ENCODE measurements at places on chromosomes 1 and 21.

DNA sequence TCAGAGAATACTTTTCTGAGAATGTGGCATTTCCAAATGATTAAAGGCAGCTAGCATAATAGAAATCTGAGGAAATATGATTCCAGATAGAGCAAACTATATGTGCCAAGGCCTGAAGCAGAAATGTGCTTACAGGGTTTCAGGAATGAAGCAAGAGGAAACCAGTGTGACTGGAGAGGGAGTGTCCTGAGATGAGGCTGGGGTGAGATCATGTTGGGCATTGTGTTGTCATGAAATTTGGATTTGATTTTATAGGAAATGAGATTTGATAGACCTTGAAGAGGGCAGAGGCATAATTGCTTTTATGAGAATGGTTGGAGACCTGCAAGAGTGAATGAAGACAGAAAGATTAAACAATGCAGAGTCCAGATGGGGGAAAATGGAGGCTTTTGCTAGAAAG is 338.1 kb upstream of the SNX7 start:
- DNase-seq: no peak

GRCh38 chr21:39924577-39925308 is 57.5 kb downstream of the PCP4 start:
- no peak for DNase-seq

- DNase-seq: no peak
Measured at GRCh38 chr1:194081444-194081843, 895.0 kb upstream of the B3GALT2 start.

- DNase-seq: no peak
Measured at GRCh38 chr1:2214541-2215241, 13.4 kb upstream of the SKI start.

DNA sequence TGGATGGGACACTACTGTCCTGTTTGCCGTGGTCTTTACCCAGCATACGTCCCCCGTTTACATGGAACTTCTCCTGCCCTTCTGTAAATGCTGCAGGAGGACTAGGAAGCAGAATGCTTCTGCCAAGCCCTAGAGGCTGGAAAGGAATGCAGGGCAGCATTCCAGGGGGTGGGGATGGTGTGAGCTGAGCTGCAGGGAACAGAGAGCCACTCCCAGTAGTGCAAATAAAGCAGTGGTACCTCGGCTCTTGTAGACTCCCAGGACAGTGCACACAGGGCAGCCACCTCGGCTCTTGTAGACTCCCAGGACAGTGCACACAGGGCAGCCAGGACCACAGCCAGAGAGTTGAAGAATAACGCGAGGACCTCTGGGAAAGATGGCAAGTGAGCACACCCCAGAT is 35.4 kb downstream of the PTPRU start:
- DNase-seq: no peak

DNA sequence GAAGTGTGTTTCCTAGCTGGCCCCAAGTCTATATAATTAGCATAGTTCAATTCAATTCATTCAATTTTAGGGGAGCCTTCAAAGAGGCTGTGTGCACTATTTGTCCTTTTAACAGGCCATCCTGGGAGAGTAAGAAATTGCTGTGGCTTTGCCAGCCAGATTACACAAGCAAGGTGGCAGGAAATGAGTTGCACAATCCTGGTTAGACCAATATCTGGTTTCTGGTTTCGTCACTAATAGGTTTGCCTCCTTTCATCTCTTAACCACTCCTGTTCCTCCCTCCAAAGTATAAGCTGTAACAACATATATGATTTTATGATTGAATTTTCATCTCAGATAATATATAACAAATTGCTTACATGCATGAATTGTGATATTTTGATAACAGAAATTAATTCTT is 84.1 kb upstream of the NEGR1 start:
- no peak for DNase-seq

- DNase-seq: no peak
Measured at GRCh38 chr1:2848006-2848670, 46.6 kb upstream of the TTC34 start.

DNA sequence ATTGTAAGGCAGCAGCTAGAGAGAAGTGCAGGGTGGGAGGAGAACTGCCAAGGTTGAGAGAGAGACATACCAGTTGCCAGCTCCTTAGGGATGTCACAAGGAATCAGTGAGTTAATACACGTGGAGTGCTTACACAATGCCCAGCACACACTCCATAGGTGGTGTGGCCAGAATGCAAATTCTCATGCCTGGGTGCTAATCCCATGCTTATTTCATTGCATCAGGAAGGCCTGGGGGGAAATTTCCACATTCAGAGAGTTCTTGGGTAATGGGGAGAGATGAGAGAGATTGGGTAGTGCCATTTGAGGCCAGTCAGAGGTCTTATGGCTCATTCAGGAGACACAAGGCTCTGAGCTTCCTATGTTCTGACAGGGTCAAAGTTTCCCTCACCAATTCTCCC is 38.7 kb downstream of the GJA5 start:
- no peak for DNase-seq

- DNase-seq: no peak
Measured at GRCh38 chr1:240831922-240832321, 220.0 kb upstream of the GREM2 start.

GRCh38 chr1:76160225-76160624 is 85.7 kb downstream of the ST6GALNAC3 start:
- no peak for DNase-seq

GRCh38 chr1:246364415-246364941 is 142.6 kb downstream of the SMYD3 start:
- DNase-seq: no peak

DNA sequence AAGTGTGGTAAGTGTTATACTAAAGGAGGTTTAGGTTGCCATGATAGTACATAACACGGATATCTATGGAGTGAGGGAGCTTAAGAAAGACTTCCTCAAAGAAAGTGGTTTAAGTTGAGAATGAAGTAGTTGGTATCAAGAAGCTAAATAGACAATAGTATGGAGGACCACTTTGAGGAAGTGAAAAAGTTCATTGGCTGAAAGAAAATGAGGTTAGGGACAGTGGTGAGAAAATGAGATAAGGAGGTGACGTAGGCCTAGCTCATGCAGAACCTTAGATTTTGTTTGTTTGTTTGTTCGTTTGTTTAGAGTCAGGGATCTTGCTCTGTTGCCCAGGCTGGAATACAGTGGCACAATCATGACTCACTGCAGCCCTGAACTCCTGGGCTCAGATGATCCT is 72.2 kb upstream of the PPIH start:
- no peak for DNase-seq

DNA sequence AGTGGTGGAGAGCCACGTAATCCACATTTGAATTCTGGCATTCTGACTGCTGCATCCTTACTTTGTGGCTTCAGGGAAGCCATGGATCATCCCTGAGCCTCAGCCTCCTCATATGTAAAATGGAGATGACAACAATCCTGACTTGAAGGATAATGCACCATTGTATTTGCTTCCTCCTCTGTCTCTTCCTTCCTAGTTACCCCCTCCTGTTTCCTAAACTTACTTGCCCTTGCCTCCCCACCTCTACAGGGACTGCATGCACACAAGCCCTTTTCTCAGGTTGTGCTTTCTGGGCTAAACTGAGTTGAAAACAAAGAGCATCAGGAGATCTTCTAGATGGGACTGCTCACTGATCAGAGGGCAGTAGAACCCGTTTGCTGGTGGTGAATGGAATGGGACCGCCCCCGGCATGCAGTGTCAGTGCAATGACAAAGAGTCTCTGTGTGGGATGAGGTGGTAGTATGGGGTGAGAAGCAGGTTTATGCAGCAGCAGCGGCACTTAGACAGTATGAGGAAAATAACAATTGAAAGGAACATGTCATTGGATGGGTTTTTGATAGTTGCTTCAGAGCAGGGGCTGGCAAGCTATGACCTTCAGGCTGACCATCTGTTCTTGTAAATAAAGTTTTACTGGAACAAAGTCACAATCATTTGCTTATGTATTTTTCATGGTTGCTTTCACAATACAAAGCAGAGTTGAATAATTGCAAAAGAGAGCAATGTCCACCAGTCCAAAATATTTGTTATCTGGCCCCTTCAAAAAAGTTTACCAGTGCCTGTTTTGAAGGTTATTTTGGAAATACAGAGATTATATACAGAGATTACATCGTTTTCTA is 6.1 kb upstream of the ADAMTS1 start:
- no peak for DNase-seq

DNA sequence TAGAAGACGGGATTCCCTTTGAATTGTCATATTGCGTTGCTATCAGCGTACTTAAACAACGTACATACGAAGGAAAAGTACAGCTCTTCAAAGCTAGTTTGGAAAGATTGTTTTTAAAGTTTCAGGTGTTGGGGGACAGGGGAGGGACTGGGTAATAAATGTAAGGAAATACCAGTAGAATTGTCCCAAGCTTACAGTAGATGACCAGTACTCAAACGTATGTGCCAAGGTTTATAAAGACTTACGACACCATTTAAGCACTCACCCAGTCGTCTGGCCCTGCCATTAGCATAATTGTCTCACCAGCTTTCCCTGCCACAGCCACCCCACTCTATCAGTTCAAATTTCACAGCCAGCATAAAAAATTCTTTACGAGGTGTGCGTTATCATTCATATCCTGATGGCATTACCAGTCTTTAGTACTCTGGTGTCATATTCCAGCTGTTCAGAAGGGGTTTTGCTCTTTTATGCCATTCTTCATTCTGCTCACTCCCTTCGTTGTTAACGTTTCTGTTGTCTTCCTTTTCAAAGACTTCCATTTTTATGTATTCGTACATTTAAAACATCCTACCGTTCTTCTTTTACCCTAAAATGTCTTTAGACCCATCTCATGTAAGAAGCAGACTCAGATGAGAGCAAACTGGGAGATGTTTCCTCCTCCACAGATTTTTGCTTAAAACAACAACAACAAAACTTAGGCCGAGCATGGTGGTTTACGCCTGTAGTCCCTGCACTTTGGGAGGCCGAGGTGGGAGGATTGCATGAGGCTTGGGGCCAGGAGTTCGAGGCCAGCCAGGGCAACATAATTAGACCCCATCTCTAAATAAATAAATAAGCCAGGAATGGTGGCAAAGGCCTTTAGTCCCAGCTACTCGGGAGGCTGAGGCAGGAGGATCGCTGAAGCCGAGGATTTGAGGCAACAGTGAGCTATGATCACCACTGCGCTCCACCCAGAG is 1.0 kb upstream of the HP1BP3 start:
- DNase-seq: no peak

DNA sequence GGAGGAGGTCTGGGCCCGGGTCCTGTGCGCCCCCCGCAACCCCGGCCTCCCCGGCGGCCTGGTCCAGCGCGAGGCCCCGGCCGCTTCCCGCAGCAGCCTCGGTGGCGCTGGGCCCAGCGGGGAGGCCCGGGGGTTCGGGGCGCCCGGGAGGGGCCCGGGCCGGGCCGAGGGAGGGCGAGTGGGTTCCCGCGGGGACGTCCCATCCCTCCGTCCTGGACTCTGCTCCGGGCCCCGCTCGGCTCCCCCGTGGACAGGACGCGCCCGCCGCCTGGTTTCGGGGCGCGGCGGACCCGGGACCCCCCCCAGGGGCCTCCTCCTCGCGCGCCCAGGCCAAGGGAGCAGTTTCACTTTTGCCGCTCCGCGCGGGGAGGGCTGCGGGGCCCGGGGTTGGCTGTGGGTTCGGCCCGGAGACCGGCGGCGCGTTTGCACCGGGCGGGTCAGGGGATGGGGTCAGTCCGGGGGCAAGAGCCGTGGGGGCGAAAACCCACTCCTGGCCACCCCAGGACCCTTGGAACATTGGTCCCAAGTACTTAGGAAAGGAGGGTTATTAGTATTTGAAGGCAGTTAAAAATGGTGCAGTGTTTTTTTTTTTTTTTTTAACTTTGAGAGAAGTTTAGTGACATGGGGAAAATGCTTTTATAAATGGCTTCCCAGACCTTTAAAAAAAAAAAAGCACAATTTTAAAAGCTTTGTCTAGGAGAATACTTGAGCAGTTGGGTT is 677 bp downstream of the AGPAT3 start:
- peak; percentile 63 for DNase-seq

DNA sequence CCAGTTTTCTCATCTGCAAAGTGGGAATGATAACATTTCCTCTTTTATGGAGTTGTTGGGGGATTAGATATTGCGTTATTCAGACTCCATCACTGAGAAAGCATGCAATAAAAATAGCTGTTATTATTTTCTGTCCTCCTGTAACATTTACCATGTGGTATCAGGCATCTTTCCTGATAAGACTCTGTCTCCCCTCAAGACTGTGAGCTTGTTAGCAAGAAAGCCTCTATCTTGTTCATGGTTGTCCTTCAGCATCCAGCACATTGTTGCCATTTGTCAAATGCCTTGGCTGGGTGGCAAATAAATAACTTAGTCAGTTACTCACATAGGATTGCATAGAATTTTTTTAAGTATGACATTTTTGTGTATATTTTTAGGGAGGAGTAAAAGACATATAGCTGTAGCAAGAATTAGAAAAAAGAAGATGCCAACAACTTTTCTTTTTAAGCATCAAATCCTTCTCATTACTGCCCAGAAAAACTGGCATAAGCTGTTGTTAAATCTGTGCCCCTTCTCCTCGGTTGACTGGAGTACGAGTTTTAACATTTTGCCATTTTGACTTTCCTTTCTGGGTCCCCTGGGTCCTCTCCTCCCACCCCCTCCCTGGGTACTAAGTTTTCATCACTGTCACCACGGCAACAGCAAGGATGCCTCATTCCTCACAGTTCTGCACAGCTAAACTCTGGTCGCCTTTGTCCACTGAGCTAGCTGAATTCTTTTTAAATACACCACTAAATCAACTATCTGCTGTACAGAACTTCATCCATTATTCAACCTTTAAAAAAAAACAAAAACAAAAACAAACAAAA is 1.0 kb upstream of the JAM2 start:
- DNase-seq: no peak

- no peak for DNase-seq
Measured at GRCh38 chr1:66678146-66678545, 74.1 kb upstream of the DYNLT5 start.

DNA sequence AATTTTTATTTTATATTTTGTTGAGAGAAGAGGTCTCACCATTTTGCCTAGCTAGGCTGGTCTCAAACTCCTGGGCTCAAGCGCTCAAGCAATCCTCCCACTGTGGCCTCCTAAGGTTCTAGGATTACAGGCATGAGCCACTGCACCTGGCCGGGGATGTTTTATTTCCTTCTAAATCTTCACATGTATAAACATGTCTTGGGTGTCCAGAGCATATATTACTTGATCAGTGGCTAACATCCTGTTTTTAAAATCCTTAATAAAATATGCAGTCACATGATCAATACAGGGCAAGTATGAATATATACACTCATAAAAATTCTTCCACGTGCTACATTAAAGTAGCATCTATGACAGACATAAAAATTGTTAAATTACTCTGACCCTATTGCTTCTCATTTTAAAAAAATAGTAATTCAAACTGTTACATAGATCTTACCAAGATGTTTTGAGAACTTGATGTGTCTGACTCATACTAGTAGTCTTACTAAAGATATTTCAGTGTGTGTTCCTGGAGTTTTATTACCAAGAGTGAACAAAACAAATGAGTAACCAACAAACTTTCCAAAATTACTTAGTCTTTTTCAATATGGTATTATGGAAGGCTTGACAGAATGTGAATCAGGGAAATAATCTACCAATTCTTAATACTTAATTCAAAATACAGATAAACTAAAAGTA is 222.5 kb downstream of the SLC45A1 start:
- DNase-seq: no peak

DNA sequence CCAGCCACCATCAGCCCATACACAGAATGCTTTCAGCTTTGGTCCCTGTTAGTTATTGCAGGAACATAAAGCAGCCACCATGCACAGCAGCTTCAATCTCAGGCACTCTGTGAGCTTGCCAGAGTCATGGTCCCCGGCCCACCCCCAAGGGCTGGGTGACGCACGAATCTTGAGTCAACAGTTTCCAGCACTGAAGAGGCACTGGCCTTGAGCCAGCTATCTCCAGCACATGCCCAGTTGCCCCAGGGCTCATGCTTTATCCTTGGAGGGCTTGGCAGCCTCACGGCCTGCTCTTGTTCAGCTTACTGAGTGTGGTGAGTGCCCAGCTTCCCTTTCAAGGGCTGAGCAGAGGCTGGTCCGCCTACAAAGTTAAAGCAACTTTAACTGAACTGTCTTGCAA is 200.7 kb upstream of the RAB4A start:
- no peak for DNase-seq
